ENCODE measurements at places on chromosomes 5 and 9.

DNA sequence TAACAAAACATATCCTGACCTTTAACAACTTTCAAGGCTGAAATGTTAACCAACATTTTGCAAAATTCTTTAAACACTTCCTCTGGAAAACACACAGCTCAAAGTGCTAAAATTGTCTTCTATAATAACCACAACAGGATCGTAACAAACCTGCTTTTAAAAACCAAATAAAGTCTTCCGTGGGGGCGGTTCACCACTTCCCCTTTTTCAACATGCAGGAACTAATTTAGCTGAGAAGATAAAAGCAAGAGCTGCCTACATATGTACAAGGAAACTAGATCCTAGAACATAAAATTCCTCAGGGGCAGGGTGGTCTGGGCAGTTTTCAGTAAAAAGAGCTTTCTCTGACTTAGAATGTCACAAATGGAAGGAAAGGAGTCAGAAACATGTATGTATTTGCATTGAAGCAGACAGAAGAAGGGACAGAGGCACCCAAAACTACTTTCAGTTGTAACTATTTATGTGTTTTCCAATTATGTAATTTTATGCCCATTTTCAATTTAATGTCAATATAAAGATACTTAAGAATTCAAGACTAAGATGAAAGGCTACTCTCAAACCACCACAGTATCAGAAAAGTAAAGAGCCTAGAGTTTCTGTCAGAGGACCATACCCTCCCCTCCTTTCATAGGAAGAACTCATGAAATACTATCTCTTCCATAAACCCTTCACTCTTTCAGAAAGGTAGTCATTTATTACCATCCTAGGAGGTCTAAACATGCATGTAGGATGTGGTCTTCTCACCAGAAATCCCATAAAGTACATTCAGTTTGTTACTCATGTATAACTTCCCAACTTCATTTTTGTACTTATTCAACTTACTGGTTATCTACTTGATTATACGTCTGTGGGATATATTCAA lies 185.9 kb upstream of the RASA1 start:
- DNase-seq = no peak

DNA sequence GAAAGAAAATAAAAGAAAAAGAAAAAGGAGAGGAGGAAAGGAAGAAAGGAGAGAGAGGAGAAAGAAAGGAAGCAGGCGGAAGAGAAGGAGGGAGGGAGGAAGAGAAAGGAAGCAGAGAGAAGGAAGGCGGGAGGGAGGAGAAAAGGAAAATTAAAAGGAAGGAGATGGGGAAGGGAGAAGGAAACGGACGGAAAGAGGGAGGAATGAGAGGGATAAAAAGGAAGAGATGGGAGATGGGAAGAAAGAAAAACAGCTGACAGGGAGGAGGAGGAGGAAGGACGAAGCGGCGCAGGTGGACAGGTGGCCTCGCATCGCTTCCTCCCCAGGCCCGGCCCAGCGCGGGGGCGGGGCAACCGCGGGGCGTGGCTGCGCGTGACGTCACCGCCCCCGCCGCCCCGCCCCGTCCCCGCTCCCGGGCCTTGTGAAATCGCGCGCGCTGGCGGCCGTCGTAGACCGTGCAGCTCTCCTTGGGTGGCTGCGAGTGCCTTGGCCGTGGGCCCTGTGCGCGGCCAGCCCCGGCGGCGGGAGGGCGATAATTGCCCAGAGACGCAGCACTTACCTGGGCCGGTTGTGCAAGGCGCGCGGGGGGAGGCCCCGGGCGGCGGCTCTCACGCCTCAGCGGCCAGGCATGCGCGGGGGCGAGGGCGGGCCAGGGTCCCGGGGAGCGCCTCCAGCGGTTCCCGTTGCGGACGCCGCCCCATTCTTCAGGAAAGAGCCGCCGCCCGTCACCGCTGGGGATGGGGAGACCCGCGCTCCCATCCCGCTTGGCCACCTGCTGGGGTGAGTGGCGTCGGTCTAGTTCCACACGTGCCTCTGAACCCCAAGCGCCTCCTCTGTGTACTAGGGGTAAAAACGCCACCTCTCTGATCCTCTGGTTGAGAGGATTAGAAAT lies 49.6 kb upstream of the FOXE1 start:
- DNase-seq = no peak

- no peak for DNase-seq
These were observed 4.3 kb upstream of the PITX1 start for GRCh38 chr5:135038205-135038812.

- no peak for DNase-seq
These were observed 909 bp downstream of the SLC36A1 start for GRCh38 chr5:151448038-151448985.

DNA sequence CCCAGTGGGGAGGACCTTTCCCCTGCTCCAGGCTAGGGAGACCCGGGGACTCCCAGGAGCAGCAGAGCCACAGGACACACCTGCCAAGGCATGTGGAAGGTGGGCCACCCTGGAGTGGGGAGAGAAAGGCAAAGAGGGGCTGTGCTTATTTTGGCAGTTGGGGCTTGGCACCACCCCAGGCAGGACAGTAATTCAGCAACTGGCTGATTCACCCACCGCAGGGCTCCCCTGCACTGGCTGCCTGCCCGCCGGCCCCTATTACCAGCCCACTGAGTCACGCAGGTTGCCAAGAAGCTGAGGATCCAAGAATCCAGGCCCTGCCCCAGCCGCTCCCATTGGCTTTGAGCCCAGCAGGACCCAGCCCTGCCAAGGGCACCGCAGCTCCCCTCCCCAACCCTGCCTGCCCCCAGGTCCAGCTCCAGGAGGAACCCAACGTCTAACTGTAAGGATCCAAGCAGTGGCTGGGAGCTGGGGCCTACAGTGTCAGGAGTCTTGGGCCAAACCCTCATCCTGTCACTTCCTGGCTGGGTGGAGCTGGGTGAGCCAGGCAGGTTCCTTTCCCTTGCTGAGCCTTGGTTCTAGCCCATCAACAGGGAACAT lies 14.2 kb upstream of the RALGDS start:
- DNase-seq = no peak

- no peak for DNase-seq
These were observed 151.7 kb upstream of the HCN1 start for GRCh38 chr5:45847877-45848276.

GRCh38 chr5:31133488-31133887 lies 60.0 kb upstream of the CDH6 start:
- DNase-seq = no peak

Data from left forelimb (tissue), 1 donor.